Mesendoderm (in vitro differentiated cells): ENCODE measurements at places on chromosomes 1 and 21.

DNA sequence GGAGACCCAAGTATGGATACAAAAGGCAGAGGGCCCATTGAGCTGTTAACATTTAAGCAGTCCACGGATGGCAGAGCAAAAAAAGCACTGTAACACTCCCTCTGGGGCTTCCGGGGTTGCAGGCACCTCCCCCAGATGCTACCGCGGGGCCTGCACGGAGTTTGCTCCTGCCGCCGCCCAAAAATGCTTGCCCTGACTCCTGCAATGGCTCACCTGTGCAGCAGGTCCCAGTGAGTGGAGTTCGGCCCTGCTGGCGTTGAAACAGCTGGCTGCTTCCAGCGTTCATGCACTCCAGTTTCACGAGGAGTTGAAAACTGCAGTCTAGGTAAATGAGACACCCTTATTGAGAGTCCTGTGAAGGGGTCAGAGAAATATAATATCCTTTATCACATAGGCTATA is 832.8 kb downstream of the NCAM2 start:
- DNase-seq = no peak

GRCh38 chr1:27560268-27561123 is 43.4 kb downstream of the AHDC1 start:
- peak; percentile 25 for DNase-seq

- no peak for DNase-seq
Measured at GRCh38 chr1:109802901-109803561, 39.3 kb upstream of the EPS8L3 start.

DNA sequence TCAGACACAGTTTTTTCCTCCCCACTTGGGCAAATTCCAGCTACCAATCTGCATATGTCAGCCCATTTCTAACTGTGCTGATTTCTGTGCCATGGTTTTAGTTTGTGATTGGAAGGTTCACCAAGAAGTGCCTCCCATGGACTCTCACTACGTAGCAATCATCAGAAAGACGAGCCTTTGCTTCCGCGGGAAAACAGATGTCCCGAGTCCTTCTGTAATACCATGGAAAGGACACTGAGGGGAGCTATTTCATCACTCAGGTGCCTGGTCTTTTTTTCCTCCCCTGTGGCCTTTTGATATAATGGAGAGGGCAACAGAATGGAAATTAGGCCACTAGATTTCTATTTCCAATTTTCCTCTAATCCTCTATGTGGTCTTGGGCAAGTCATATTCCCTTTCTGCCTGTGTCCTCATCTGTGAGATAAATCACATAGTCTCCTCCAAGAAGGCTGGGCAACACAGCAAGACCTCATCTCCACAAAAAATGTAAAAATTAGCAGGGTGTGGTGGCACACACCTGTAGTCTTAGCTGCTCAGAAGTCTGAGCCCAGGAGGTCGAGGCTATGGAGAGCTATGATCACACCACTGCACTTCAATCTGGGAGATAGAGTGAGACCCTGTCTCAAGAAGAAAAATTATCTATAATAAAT is 24.8 kb downstream of the LEMD1 start:
- peak; percentile 81 for DNase-seq

DNA sequence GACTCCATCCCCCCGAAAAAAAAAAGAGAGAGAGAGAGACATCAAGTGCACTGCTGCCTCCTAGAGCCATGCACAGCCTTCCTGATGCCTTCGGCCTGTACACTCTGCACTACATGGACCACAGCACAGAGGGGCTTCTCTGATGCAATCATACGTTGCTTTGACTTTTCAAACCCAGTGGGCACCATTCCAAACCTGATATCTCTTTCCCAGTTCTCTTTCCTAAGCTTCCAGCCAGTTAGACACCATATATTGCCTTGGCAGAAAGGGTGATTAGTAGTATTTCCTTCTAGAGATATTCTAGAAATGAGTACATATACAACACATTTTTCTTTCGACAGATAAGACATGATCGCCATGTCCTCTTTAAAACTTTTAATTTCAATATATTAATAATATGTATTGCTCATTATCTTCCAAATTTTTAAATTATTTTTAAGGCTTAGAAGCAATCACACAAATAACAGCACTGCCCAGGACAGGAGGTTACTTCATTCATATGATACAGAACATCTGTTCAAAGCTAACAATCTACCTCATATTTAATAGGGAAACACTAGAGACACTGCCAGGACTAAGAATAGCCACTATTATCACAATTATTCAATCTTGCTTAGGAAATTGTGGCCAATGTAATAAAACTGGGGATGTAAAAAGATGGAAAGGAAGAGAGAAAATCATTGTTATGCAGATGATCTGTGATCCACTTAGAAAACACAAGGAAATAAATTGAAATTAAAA is 9.9 kb downstream of the CLCA1 start:
- DNase-seq = no peak

- peak; percentile 32 for DNase-seq
Measured at GRCh38 chr1:52551507-52552235, 1.2 kb downstream of the TUT4 start.

- no peak for DNase-seq
Measured at GRCh38 chr1:44642925-44643324, 31.4 kb downstream of the TMEM53 start.

GRCh38 chr1:110420874-110421793 is 13.6 kb upstream of the LAMTOR5 start:
- DNase-seq = no peak

DNA sequence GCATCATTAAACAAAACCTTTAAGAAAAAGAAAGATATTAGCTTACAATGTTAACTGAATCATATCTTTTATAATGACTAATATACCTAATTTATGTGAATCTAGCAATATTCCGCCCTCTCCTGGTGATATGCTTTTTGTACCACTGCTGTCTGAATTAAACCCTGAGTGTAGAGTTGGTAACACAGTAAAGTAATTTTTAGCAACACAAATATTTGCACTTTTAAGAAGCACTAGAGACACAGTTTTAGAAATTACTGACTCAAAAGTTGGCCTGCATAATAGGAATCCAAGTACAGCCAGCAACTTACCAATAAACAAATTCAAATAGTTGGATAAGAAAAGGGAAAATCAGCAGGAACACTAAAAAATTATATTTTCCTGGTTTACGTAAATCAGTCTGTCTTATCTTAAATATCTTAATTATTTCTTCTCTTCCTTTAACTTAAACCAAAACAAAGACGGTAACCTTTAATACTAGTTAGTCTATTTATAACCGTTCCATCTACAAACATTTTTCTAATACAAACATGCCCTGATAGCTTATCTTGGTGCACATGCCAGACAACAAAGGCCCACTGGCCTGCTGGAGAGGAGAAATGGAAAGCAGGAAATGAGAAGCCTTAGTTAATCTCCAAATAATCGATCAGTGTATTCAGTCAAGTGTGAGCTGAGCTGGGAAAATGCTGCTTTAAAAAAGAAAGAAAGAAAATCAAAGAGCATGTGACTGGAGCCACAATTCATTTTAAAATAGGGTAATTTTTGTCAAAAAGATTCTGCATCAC is 246.0 kb downstream of the RERE start:
- peak; percentile 79 for DNase-seq

DNA sequence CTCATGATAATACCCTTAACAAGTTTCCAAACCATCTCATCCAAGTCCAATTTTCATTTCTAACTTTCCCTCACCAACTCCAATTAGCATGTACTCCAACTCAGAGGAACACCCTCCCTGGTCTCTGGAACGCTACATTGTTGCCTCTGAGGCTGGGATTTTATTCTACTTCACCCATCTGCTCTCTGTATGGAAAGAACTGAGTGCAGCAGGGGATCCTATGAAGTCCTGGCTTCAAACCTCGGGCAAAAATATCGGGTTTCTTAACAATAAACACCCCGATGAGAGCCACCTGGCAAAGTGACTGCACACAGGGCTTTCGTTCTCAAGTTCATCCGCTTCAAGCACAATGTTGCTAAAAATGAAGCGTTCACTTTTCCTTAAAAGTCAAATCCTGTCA is 99.6 kb downstream of the CRB1 start:
- no peak for DNase-seq

DNA sequence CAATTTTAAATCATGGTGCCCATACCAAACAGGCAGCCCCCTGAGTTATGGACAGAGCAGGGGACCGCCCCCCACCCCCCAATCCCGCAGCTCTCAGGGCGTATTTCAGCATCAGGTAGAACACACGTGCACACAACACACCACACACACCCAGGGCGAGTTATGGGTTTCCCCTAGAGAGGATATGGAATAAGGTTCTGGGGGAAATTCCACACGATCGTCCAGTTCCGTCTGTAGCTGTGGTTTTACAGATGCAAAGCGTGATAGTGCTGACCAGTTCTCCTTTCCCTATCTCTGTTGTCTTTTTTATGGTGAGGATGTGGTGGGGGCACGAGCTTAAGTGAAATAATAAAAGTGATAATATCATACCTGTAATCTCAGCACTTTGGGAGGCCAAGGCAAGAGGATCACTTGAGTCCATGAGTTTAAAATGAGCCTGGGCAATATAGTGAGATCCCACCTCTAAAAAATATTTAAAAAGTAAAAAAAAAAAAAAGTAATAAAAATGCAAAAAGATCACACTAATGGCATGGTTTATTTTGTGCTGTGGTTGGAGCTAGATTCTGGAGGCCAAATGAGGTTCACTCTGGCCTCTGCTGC is 25.1 kb downstream of the C2CD2 start:
- no peak for DNase-seq

- DNase-seq = no peak
Measured at GRCh38 chr1:170175041-170175440, 29.3 kb downstream of the NTMT2 start.

- DNase-seq = peak; percentile 79
Measured at GRCh38 chr1:36516372-36517010, 33.8 kb upstream of the CSF3R start.

DNA sequence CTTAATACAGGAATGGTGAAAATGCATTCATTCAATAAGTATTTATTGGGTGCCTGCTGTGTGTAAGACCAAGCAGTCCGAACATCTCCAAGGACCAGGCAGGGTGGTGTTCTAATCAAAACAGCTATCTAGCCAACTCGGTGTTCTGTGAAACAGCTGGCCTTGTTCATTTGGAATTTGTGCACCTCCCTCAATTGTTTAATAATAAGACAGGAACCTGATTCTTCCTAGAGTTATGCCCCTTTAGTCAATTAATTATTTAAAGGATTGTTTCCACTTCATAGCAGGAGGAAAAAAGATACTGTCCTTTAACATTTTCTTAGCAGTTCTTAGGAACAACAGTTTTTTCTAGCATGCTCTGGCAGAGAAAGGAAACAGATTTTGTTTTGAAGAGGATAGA is 30.4 kb downstream of the S100A10 start:
- DNase-seq = no peak

- DNase-seq = no peak
Measured at GRCh38 chr1:209529233-209529632, 54.3 kb upstream of the CAMK1G start.

DNA sequence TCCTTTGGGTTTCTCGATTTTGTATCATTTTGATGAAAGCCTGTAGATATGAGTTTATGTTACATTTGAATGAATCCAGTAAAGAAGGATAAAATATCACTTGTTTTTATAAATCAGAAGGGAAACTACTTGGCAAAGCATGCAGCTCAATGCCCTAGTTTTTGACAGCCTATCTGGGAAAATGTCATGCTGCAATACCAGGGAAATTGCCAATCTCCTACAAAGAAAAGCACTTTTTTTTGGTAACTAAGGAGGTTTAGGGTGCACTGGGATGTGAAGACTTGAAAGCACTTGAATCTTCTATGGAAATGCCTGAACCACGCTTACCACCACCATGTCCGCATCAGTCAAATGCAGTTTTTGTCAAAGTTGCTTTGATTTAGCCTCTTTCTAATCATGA is 446.9 kb upstream of the LRRC7 start:
- no peak for DNase-seq

DNA sequence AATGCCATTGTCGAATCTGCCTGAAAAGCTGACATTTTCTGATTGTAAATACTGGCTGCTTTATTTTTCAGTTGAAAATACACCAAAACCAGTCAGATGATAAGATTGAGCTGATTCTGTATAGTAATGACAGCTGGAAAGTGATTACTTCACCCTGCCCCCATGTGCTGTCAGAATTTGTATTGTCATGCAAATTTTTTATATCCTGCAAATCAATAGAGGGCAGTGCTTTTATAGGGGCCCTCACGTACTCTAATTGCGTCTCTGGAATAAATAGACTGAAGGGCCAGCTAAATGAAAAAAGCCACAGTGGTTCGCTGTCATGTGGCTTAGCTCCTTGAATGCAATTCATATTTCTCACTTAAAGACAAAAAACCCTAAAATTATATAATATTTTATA is 208.6 kb downstream of the LHX8 start:
- DNase-seq = no peak

DNA sequence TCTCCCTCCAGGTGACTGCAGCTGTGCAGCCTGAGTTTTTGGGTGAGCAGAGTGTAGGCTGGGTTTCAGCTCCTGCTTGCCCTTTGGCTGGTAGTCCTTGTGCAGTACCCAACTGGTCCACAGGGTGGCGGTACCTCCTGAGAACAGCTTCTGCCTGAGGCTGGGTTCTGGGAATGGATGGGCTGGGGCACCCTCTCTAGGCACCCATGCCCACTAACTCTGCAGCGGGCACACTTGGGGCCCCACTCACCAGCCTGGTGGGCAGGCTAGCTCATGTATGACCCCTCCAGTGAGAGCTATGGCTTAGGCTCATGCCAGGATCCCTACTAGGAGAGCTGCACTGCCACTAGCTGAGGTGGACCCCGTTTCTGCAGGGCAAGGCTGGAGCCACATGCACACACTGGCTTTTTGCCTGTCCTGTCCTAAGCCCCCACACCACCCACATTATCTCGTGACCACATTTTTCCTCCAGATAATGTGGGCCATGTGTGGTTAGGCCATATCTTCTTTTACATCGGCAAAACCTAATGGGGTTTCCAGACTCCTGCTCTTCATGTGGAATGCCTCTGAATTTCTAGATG is 15.5 kb upstream of the GSTM4 start:
- DNase-seq = peak; percentile 73

- no peak for DNase-seq
Measured at GRCh38 chr1:17594026-17594425, 54.5 kb downstream of the ARHGEF10L start.

DNA sequence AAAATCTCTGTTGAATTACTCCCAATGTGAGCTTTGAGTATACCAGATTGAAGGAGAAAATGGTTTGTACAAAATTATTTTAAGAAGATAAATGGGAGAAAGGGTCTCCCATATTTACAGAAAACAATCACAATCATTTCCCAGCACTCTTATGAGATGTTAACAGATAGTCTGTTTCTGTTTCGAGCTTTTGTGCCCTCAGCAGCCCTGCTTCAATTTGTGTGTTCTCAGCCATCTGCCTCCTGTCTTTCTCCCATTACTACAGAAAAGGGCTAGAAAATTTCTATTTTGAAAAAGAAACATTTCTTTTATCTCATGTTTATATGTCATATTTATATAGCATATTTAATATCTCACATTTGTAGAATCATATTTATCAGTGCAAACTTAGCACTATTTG is 498.4 kb downstream of the TTLL7 start:
- no peak for DNase-seq

- DNase-seq = no peak
Measured at GRCh38 chr1:2612591-2613365, 20.0 kb downstream of the MMEL1 start.

DNA sequence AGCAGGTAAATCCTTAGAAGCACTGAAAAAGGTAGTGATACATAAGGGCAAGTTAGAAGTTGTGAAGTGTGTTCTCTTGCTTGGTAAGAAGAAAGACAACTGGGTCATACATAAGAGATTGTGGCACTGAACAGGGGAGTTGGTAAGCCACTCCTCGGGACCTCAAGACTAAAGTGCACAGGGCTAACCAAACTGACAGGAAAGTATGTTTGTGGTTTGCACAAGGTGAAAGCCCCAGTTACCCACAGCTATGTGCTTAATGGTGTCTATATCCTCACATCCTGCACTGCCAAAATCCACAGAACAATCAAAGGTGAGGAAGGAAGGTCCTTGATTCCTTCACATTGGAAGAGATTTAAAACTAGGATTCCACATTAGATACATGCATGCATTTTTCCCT is 276.5 kb downstream of the DNM3 start:
- no peak for DNase-seq
